ENCODE measurements at places on chromosomes 1 and 21.

DNA sequence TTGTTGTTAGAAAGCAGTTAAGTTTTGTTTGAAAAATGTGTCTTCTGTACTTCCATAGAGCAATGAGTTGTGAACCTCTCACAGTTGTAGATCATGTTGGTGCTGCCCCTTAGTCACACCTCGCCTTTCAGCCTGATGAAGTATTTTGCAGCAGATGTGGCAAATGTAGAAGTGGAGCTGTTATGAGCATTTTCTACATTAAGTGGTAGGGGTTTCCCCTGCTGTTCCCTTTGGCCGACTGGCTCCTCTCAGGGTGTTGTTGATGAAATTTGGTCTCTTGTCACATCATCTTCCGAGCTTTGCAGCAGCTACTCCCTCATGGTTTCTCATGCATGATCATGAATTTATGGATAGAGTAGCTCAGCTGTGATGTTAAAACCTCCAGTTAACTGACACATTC is 33.6 kb upstream of the DENND1B start:
- H3K27me3 ChIP-seq: no peaks in the 10 kb centered on the region
- no peak overlapping the region for H3K27ac ChIP-seq
- H3K36me3 ChIP-seq: no peaks in the 10 kb centered on the region
- DNase-seq: no peak
- no peaks in the 10 kb centered on the region for H3K4me1 ChIP-seq

DNA sequence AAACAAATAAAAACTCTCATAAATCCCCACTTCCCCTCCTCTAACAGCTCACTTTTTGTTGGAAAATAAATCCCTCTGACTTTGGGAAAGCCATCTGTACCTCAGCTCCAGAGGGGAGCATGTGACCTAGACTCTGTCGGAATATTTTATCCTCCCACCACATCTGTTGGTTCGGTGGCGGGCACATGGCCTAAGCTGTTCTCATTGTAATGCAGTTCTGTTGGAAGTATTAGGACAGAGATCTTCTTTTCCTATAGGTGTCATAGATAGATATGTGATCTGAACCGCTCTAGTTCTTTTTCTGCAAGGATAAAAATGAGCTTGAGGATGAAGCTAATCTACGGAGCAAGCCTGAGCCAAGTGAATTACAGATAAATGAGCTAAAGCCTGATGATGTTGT is 50.5 kb upstream of the EPS8L3 start:
- no peaks in the 10 kb centered on the region for H3K27me3 ChIP-seq
- no peaks in the 10 kb centered on the region for H3K36me3 ChIP-seq
- peaks cover 3% of the 10 kb centered on the region for H3K4me1 ChIP-seq
- no peak overlapping the region for H3K27ac ChIP-seq
- no peak for DNase-seq
- no peak overlapping the region for H3K4me3 ChIP-seq

- no peaks in the 10 kb centered on the region for H3K36me3 ChIP-seq
- H3K4me3 ChIP-seq: no peak overlapping the region
- H3K27me3 ChIP-seq: no peaks in the 10 kb centered on the region
- H3K4me1 ChIP-seq: no peaks in the 10 kb centered on the region
- no peak overlapping the region for H3K27ac ChIP-seq
Observed at GRCh38 chr1:192862271-192862670, 53.4 kb downstream of the RGS2 start.

DNA sequence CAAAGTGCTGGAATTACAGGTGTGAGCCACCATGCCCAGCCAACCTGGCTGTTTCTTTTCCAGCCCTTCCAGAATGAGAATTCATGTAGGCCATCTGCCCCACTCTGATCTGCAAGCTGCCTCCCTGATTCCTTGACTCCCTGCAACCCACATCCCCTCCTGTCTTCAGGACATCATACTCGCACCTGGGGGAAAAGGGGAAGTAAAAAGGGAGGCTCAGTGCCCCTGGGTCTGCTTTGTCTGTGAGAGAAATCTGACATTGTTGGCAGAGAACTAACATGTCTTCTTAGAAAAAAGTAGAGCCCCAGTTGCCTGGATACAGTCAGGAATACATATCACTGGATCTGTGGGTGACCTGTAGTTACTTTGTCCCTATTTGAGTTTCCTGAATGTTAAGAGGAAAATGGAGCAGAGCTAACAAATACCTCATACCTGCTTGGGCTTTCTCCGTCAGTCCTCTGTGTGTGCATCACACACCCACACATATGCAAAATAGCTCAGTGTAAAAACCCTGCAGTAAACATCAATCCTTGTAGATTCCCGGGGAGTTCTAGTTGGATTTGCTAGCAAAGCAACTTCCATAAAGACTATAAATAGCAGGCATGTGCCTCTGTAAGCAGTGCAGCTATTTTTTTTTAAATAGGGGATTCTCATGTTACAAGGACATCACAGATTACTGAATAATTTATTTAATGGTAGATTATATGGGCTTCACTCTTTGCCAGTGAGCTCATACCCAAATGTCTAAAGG is 62.9 kb downstream of the TEX35 start:
- no peak overlapping the region for H3K27ac ChIP-seq
- H3K27me3 ChIP-seq: no peaks in the 10 kb centered on the region
- no peaks in the 10 kb centered on the region for H3K4me1 ChIP-seq

- H3K36me3 ChIP-seq: peaks cover 67% of the 10 kb centered on the region
- H3K4me3 ChIP-seq: no peak overlapping the region
- H3K4me1 ChIP-seq: peaks cover 10% of the 10 kb centered on the region
- DNase-seq: no peak
- H3K27me3 ChIP-seq: no peaks in the 10 kb centered on the region
- no peak overlapping the region for H3K27ac ChIP-seq
Observed at GRCh38 chr1:114718661-114719423, 2.3 kb upstream of the NRAS start.

GRCh38 chr1:206012086-206012859 is 9.1 kb upstream of the RAB7B start:
- H3K36me3 ChIP-seq: no peaks in the 10 kb centered on the region
- no peak overlapping the region for H3K27ac ChIP-seq
- no peaks in the 10 kb centered on the region for H3K27me3 ChIP-seq
- H3K4me1 ChIP-seq: no peaks in the 10 kb centered on the region

GRCh38 chr1:233695901-233696300 is 82.0 kb downstream of the KCNK1 start:
- no peaks in the 10 kb centered on the region for H3K4me1 ChIP-seq
- no peaks in the 10 kb centered on the region for H3K36me3 ChIP-seq
- no peak overlapping the region for H3K27ac ChIP-seq
- no peak overlapping the region for H3K4me3 ChIP-seq
- DNase-seq: no peak

- no peaks in the 10 kb centered on the region for H3K36me3 ChIP-seq
- no peak for DNase-seq
- no peak overlapping the region for H3K27ac ChIP-seq
- no peaks in the 10 kb centered on the region for H3K27me3 ChIP-seq
Observed at GRCh38 chr1:114386129-114387009, 124.6 kb downstream of the TRIM33 start.

- H3K4me3 ChIP-seq: no peak overlapping the region
- H3K27me3 ChIP-seq: no peaks in the 10 kb centered on the region
- DNase-seq: no peak
- H3K4me1 ChIP-seq: no peaks in the 10 kb centered on the region
Observed at GRCh38 chr1:83961571-83962295, 37.2 kb downstream of the TTLL7 start.

DNA sequence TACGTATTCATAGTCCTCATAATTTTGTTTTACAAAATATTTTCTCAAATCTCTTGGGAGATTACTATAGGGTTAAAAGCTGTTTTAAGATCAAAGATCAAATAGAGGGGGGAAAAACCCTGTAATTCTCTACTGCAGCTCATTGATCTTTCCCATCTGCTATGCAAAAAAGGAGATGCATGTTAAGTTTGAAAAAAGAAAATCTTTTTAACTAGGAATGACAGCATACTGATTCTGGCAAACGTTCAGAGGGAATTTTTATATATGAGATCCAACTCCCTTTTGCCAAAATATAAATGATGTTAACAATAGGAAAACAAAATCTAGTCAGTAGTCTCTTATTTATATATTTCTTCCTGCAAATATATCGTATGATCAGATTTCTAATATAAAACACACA is 69.1 kb downstream of the SMYD3 start:
- H3K4me1 ChIP-seq: no peaks in the 10 kb centered on the region
- no peaks in the 10 kb centered on the region for H3K27me3 ChIP-seq
- H3K4me3 ChIP-seq: no peak overlapping the region
- H3K36me3 ChIP-seq: no peaks in the 10 kb centered on the region

DNA sequence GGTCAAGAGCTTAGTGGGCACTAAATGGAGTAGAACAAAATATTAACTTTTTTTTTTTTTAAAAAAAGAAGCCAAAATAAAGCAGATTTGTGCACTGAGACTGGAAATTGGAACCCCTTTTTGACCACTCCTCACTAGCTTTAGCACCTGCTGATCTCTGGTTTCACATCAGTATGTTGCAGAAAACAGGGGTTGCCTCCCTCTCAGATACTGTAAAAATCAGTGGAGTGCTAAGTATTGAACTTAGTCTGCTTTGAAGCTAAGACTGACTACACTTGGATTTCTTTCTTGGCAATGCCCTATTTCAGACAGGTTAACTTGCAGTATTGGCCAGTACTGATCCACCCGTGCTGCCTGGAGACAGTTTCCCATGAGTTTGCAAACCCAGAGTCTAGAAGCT is 2.7 kb upstream of the KIAA0040 start:
- no peaks in the 10 kb centered on the region for H3K36me3 ChIP-seq
- peaks cover 12% of the 10 kb centered on the region for H3K4me1 ChIP-seq
- no peak for DNase-seq

GRCh38 chr1:157806431-157807149 is 13.3 kb downstream of the FCRL1 start:
- DNase-seq: no peak
- H3K27ac ChIP-seq: no peak overlapping the region
- no peaks in the 10 kb centered on the region for H3K27me3 ChIP-seq
- H3K4me3 ChIP-seq: no peak overlapping the region
